ENCODE measurements at places on chromosomes 5 and 9.

GRCh38 chr9:105043370-105043936 lies 115.5 kb upstream of the ABCA1 start:
- no peak for DNase-seq

DNA sequence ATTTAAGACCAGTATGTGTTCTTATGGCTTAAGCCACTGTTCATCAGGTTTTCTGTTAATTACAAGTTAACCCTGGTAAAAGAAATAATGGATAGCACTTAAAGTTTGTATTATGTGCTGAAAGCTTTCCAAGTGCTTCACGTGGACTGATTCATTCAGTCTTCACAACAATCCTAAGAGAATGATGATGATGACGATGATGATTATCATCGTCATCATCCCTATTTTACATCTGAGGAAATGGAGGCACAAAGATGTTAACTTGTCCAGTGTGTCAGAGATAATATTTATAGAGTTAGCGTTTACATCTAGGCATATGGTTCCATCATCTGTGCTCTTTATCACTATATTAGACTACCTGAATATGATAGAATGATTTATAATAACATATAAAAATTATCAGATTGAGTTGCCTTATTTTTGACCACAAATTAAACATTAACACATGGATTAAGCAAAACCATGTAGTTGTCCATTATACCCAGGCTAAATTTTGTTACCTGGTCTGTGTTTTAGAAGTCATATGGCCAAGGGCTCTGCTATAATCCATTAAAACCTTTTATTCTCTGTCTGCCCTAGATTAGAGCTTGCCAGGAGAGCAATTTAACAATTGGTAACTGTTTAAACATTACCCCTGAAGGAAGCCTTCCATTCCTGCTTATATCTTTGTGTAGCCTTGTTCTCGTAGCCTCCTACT lies 102.3 kb upstream of the MAP3K1 start:
- no peak for DNase-seq

DNA sequence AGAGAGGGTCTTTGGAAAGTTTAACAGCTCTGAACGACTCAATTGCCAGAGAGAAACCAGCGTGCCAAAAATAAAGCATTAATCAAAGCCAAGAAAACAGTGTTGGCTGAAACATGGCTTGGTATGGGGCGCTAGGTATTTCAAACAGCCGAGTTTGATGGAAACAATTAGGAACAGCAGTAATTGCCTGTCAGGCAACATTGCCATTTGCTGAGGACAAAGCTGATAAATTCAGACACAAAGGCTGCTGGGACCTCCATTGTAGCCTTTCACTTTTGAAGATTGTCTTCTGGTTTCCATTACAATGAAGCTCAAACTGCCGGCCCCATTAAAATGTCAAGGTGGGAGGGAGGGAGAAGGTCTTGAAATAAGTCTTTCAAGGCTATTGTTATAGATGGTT lies 125.4 kb upstream of the SPDL1 start:
- no peak for DNase-seq

DNA sequence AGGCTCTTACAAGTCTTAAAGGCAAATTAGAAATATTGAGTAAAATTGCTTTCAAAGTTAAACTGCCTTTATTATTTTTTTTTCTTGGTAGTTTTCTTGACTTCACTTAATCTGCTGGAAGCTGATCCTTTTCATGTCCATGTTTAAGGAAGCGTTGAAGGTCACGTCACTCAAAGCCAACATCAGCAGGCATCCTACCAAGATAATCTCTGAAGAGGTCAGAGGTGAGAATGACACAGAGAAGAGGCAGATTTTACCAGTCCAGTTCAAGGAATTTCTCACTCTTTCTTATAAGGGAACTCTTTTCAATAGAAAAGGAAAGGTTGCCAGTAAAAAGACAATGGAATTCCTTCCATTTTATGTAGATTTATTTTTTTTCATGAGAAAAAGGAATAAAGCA lies 259.8 kb downstream of the ANXA1 start:
- DNase-seq = no peak
